Right renal pelvis (tissue), 4 donors: ENCODE measurements at places on chromosomes 3 and 15. TPM values are rescaled to one million over a fixed set of nuclear protein-coding genes. Genes with fewer than 3 reads are reported as not detected.

Gene CLRN1
- polyA plus RNA-seq = not detected

DNA sequence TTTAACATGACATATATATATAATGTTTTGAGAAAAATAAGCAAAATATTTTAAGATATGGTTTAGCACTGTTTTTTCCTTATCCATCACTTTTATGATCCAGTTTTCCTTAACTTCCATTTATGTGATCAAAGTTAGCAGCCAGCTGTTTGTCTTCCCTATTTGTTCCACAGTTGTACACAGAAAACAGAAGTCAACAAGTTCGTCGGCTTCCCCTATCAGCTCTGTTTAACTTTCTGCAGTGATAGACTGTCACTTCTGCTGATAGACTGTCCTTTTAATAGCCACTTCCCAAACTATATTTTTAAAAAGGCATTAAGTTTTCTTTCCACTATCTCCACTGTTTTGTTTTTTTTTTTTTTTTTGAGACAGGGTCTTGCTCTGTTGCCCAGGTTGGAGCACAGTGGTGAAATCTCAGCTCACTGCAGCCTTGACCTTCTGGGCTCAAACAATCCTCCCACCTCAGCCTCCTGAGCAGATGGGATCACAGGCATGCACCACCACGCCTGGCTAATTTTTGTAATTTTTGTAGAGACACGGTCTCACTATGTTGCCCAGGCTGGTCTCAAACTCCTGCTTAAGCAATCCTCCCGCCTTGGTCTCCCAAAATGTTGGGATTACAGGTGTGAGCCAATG, 7.2 kb downstream of the FSD2 start:
- DNase-seq = no peak

Gene GHSR
- polyA plus RNA-seq = not detected

Gene LSG1
- 37.1 TPM for polyA plus RNA-seq
